A673 (cell line): ENCODE measurements at places on chromosomes 3 and 15. TPM values are rescaled to one million over a fixed set of nuclear protein-coding genes. Genes with fewer than 3 reads are reported as not detected.

RLBP1 gene
- total RNA-seq: not detected in 2 replicates

TNNC1 gene
- total RNA-seq: not detected in 2 replicates

KLHL40 gene
- not detected in 2 replicates for total RNA-seq

HGD gene
- 0.28 and 0.42 TPM in 2 replicates for total RNA-seq

- DNase-seq: no peak
- no peak overlapping the region for H3K27ac ChIP-seq
- no peaks in the 10 kb centered on the region for H3K4me1 ChIP-seq
- no peak overlapping the region for H3K4me3 ChIP-seq
- no peaks in the 10 kb centered on the region for H3K27me3 ChIP-seq
These were observed 22.6 kb upstream of the IP6K2 start for GRCh38 chr3:48739617-48739954.

DNA sequence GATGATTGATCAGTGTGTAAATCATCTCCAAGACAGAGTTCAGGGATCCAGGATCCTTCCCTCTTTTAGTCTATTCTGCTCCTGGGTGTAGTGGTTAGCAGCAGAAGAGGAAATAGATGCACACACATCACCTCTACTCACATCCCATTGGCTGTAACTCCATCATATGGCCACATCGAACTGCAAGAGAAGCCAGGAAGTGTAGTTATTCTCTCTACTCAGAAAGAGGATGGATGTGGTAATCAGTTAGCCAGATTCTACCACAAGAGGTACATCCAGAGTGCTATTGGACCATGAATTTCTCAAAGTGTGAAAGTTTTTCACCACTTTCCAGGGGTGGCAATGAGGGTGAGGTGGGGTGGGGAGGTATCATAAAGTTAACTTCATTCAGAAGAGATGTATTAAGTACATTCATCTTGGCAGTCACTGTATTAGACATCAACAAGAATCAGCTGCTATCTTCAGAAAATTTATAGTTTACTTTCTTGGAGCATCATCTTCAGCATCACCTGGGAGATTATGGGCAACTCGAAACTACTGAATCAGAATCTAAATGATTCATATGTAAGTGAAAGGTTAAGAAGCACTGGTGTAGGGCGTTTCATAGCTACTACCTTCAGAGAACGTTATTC, 60.6 kb upstream of the GAP43 start:
- no peak overlapping the region for H3K4me3 ChIP-seq

GRCh38 chr3:145952536-145952935, 208.4 kb downstream of the PLOD2 start:
- no peak overlapping the region for H3K27ac ChIP-seq
- H3K36me3 ChIP-seq: no peaks in the 10 kb centered on the region
- H3K4me3 ChIP-seq: no peak overlapping the region
- DNase-seq: no peak
- H3K27me3 ChIP-seq: no peaks in the 10 kb centered on the region

DNA sequence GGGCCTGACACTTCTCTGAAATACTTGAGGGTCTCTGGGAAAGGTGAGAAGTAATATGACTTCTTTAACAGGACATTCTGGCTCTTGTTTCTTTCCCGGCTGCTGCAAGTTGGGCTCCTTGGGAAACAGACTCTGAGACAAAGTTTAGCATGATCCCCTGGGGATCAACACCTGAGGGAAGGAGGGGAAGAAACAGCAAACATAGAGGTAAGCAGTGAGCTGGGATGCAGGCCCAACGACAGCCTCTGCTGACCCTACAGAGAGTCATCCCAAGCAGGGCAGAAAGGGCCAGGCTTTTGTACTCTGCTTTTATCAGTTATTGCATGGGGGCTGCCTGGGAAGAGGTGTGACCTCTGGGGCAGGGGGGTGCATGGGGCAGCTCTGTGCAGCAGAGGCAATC, 26.8 kb upstream of the DUT start:
- no peaks in the 10 kb centered on the region for H3K36me3 ChIP-seq
- no peak for DNase-seq
- H3K4me3 ChIP-seq: no peak overlapping the region
- no peaks in the 10 kb centered on the region for H3K4me1 ChIP-seq

GRCh38 chr15:41160639-41161315, 44.7 kb upstream of the INO80 start:
- peaks cover 12% of the 10 kb centered on the region for H3K4me1 ChIP-seq
- no peaks in the 10 kb centered on the region for H3K36me3 ChIP-seq
- no peak for DNase-seq
- no peaks in the 10 kb centered on the region for H3K27me3 ChIP-seq

GRCh38 chr15:62775932-62776331, 266.6 kb upstream of the TPM1 start:
- H3K27ac ChIP-seq: no peak overlapping the region
- H3K4me3 ChIP-seq: no peak overlapping the region
- no peaks in the 10 kb centered on the region for H3K27me3 ChIP-seq
- no peak for DNase-seq
- H3K36me3 ChIP-seq: no peaks in the 10 kb centered on the region

DNA sequence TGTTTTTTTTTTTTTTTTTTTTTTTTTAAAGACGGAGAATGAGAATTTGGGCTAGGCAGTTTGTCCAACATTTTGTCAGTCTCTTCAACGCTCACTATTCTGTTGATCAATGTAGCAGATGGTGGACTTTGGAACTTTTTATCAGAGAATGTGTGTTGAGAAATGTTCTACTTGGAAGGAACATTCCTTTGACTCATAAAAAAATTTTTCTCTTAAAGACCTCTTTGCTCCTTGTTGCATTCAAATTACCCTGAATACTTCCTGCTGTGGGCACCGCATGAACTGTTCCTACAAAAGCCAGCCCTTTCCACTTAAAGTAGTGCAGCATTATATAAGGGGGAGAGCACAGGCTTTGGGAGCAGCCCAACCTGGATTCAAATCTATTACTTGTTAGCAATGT, 182.9 kb downstream of the AKAP13 start:
- no peaks in the 10 kb centered on the region for H3K27me3 ChIP-seq
- peaks cover 10% of the 10 kb centered on the region for H3K4me1 ChIP-seq
- no peaks in the 10 kb centered on the region for H3K36me3 ChIP-seq
- no peak overlapping the region for H3K4me3 ChIP-seq
- DNase-seq: peak; percentile 67

- peak overlapping the region; percentile 48 for H3K4me3 ChIP-seq
- no peaks in the 10 kb centered on the region for H3K36me3 ChIP-seq
- no peak overlapping the region for H3K27ac ChIP-seq
- peaks cover 53% of the 10 kb centered on the region for H3K27me3 ChIP-seq
- no peak for DNase-seq
- H3K4me1 ChIP-seq: peaks cover 35% of the 10 kb centered on the region
These were observed 1.3 kb downstream of the ISL2 start for GRCh38 chr15:76337696-76338485.

GRCh38 chr3:100198579-100199269, 62.1 kb upstream of the TBC1D23 start:
- H3K27ac ChIP-seq: no peak overlapping the region
- no peaks in the 10 kb centered on the region for H3K36me3 ChIP-seq
- H3K27me3 ChIP-seq: no peaks in the 10 kb centered on the region
- no peak overlapping the region for H3K4me3 ChIP-seq
- H3K4me1 ChIP-seq: no peaks in the 10 kb centered on the region
